ENCODE measurements at places on chromosomes 16 and 17. TPM values are rescaled to one million over a fixed set of nuclear protein-coding genes. Genes with fewer than 3 reads are reported as not detected.
A peak's percentile ranks its signal among the peaks of the same experiment; 100 is the strongest.

- H3K36me3 ChIP-seq = no peaks in the 10 kb centered on the region
- no peak for DNase-seq
- H3K4me3 ChIP-seq = no peak overlapping the region
Measured at GRCh38 chr16:804193-805048, 3.9 kb upstream of the GNG13 start.

DNA sequence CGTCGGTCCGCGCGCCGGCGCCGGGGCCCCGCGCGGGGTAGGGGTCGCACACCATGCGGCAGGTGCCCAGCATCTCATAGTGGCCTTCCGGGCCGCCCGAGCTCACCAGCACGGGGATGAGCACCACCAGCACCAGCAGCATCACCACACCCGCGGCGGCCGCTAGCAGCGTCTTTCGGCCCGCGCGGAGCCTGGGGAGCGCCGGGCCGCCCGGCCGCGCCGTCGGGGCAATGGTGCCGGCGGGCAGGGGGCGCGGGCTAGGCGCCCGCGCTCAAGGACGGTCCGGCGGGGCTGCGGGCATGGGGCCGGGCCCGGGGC is 237 bp downstream of the C1QL1 start:
- H3K27ac ChIP-seq = no peak overlapping the region
- H3K36me3 ChIP-seq = no peaks in the 10 kb centered on the region
- DNase-seq = no peak
- H3K4me1 ChIP-seq = peaks cover 20% of the 10 kb centered on the region

- H3K4me1 ChIP-seq = no peaks in the 10 kb centered on the region
- H3K36me3 ChIP-seq = peaks cover 72% of the 10 kb centered on the region
- no peak overlapping the region for H3K4me3 ChIP-seq
- no peaks in the 10 kb centered on the region for H3K27me3 ChIP-seq
Measured at GRCh38 chr17:80295559-80295958, 34.9 kb downstream of the RNF213 start.

QPRT gene
- total RNA-seq = 18.0 TPM

- peak overlapping the region; percentile 98 for H3K27ac ChIP-seq
- H3K4me3 ChIP-seq = peak overlapping the region; percentile 100
- peaks cover 31% of the 10 kb centered on the region for H3K36me3 ChIP-seq
- H3K4me1 ChIP-seq = peaks cover 22% of the 10 kb centered on the region
- DNase-seq = peak; percentile 77
Measured at GRCh38 chr17:67718325-67718941, 697 bp downstream of the NOL11 start.

GRCh38 chr16:84369938-84370627 is 1.7 kb downstream of the ATP2C2 start:
- DNase-seq = peak; percentile 74
- H3K27me3 ChIP-seq = peaks cover 49% of the 10 kb centered on the region
- no peaks in the 10 kb centered on the region for H3K4me1 ChIP-seq

TMC8 gene
- total RNA-seq = not detected

DNA sequence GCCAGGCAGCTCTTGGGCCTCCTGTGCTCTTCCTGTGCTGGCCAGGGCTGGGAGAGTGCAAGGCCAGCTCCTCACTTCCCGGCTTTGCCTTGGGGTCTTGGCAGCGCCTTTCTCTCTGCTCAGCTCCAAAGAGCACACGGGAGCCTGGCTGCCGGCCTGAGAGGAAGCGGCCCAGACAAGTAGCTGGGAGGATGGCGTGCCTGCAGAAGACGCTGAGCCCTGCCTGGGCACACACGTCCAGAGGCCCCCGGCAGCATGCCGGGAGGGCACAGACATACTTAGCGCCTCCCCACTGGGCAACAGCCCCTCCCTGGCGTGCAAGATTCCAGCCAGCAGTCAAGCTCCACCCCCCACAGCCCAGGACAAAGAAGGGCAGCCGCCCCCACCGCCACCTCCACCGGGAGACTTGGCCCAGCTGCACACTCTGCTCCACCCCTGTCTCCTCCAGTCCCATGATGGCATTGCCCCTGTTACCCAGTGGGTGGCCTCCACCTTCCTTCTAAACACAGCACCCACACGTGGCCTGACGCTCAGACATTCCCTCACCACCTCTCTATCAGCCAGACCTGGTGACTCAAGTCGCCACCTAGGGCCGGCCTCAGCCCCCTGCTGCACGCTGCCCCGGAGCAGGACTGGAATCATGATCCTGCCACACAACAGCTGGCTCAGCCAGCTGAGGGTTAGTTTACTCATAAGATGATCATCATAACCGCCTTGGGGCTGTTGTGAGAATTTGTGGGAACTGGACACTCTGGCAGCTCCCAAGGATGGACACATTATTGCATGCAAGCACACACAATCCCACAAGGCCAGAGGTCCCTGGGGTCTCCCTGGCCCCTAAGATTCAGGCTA is 12.4 kb downstream of the SGCA start:
- H3K27ac ChIP-seq = peak overlapping the region; percentile 97
- peak overlapping the region; percentile 16 for H3K4me3 ChIP-seq
- H3K27me3 ChIP-seq = no peaks in the 10 kb centered on the region

DNA sequence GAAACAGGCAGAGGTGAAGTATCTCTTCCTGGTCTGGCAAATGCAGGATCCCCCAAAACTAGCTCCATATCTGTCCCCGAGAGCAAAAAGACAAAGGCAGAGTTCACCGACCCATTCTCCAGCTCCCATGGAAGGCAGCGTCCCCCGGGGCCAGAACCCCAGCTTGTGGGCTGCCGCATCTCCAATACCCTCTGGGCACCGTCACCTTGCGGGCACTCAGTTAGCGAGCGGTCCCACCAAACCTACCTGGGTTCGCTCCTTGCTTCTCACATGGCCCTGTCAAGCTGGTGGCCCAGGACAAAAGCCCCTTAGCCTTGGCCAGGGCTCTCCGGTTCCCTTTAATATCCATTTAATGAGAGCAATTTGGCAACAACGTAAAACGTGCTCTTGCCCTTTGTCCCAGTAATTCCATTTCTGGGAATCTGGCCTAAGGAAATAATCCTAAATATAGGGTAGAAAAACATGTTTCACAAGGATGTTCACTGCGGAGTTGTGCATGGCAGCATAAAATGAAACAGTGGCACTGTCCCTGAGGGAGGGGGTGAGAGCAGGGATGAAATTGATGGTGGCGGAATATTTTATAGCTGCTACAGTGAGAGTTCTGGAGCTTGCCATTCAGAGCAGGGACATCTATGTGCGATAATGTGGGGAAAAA is 157.1 kb downstream of the CMIP start:
- no peaks in the 10 kb centered on the region for H3K27me3 ChIP-seq
- peak overlapping the region; percentile 50 for H3K4me3 ChIP-seq
- peaks cover 36% of the 10 kb centered on the region for H3K4me1 ChIP-seq
- peak; percentile 86 for DNase-seq
- no peaks in the 10 kb centered on the region for H3K36me3 ChIP-seq

DNA sequence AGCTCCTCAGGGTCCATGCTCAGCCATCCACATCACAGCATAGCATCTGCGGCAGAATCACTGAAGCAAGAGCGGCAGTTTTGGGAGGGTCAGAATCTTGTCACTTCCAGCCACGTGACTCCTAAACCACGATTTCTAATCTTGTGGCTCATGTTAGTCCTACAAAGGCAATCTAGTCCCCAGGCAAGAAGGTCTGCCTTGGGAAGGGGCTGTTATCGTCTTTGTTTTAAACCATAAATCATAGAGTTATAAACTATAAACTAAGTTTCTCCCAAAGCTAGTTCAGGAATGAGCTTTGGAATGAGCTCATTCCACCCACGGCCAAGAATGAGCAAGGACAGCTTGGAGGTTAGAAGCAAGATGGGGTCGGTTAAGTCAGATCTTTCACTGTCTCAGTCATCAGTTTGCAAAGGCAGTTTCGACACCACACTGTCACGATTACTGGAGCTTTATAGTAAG is 20.8 kb upstream of the DNAH17 start:
- DNase-seq = peak; percentile 84
- no peak overlapping the region for H3K4me3 ChIP-seq
- peak overlapping the region; percentile 58 for H3K27ac ChIP-seq

DNA sequence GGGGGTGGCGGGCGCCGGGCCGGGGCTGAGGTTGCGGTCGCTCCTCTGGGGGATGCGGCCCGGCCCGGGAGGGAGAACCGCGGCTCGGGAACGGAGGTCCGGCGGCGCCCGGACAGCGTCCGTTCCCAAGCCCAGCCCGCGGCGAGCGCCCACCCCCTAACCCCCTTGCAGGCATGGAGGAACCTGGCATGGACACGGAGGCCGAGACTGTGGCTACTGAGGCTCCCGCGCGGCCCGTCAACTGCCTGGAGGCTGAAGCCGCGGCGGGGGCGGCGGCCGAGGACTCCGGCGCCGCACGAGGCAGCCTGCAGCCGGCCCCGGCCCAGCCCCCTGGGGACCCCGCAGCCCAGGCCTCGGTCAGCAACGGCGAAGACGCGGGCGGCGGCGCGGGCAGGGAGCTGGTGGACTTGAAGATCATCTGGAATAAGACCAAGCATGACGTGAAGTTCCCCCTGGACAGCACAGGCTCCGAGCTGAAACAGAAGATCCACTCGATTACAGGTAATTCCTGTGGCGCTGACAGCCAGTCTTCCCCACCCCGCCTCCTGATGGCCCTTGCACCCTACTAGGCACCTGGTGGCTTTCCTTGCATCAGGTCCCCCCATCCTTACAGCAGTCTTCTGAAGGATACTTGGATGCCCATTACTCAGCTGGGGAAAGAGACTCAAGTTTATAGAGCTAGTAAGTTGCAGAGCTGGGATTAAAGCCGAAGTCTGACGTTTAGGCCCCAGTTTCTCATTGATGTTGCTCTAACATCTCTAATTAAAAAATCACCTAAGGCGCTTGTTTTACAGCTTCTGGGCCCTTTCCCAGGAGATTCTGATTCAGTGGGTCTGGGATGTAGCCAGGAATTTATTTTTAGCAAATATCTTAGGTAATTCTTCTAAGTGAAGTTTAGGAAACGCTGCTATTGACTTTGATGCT is 514 bp downstream of the UBFD1 start:
- peak; percentile 73 for DNase-seq
- no peaks in the 10 kb centered on the region for H3K27me3 ChIP-seq
- H3K4me3 ChIP-seq = peak overlapping the region; percentile 85
- peaks cover 42% of the 10 kb centered on the region for H3K36me3 ChIP-seq

- no peaks in the 10 kb centered on the region for H3K36me3 ChIP-seq
- no peak overlapping the region for H3K27ac ChIP-seq
- peak; percentile 81 for DNase-seq
- H3K4me1 ChIP-seq = peaks cover 1% of the 10 kb centered on the region
- no peak overlapping the region for H3K4me3 ChIP-seq
Measured at GRCh38 chr17:61462719-61463315, 10.6 kb downstream of the TBX4 start.

GRCh38 chr16:53949715-53950410 is 245.9 kb downstream of the FTO start:
- H3K4me3 ChIP-seq = peak overlapping the region; percentile 24
- no peak overlapping the region for H3K27ac ChIP-seq
- no peaks in the 10 kb centered on the region for H3K36me3 ChIP-seq
- no peak for DNase-seq
- H3K4me1 ChIP-seq = peaks cover 10% of the 10 kb centered on the region

KRTAP1-5 gene
- 31.8 TPM for total RNA-seq

GAS2L2 gene
- total RNA-seq = not detected

- H3K4me3 ChIP-seq = no peak overlapping the region
- H3K4me1 ChIP-seq = peaks cover 9% of the 10 kb centered on the region
- H3K27ac ChIP-seq = no peak overlapping the region
- no peaks in the 10 kb centered on the region for H3K36me3 ChIP-seq
Measured at GRCh38 chr17:13076905-13077304, 59.1 kb upstream of the ELAC2 start.

DNA sequence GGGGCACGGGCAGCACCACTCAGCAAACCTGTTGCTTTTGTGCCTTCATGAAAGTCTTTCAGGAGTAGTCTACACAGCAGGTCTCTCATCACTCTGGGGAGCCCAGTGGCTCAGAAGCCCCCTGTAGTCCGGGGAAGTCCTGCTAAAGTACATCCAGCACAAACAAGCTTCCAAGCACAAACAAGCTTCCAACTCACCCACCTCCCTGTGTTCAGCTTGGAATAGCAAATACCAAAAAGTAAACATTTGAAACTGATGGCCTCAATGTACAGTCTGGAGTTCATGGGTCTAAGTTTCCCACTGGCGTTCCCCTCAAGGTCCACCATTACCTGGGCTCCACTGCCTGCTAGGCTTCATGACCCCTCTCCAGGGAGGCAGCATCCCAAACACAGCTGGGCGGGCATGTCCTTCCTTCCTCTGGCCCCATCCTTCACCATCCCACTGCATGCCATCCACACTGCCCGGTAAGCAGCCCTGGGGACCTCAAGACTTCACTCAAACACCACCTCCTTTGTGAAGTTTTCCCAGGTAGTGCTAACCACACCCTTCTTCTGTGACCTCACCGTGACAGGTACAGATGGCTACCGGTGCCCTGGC is 62.8 kb upstream of the SIAH1 start:
- H3K4me3 ChIP-seq = no peak overlapping the region
- no peak for DNase-seq
- H3K27me3 ChIP-seq = no peaks in the 10 kb centered on the region
- H3K4me1 ChIP-seq = peaks cover 12% of the 10 kb centered on the region
- H3K36me3 ChIP-seq = no peaks in the 10 kb centered on the region

DNA sequence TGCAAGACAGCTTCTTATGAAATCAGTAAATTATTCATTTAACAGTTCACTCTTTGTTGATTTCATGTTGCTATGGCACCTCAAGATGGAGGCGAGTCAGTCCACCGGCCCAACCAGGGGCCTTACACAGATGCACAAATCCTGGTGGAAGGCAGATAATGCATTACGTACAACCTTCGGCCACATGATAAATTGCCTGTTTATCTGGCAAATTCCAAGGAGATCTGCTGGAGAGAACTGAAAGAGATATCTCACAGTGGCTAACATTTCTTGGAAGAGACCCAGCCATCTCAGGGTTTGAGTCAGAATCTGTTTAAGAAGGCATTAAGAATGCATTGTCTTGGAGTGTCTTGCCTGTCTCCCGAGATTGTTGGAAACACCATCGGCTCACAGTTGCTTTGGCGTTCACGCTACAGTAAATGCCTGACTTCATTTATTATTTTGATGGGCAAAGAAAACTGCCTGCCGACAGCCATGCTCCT is 225.6 kb downstream of the MSI2 start:
- peak; percentile 90 for DNase-seq
- peaks cover 26% of the 10 kb centered on the region for H3K4me1 ChIP-seq
- H3K4me3 ChIP-seq = no peak overlapping the region
- H3K36me3 ChIP-seq = no peaks in the 10 kb centered on the region
- peak overlapping the region; percentile 69 for H3K27ac ChIP-seq

GRCh38 chr17:58306131-58306951 is 22.3 kb downstream of the TSPOAP1 start:
- H3K4me1 ChIP-seq = no peaks in the 10 kb centered on the region
- peak; percentile 81 for DNase-seq
- H3K4me3 ChIP-seq = no peak overlapping the region

DNA sequence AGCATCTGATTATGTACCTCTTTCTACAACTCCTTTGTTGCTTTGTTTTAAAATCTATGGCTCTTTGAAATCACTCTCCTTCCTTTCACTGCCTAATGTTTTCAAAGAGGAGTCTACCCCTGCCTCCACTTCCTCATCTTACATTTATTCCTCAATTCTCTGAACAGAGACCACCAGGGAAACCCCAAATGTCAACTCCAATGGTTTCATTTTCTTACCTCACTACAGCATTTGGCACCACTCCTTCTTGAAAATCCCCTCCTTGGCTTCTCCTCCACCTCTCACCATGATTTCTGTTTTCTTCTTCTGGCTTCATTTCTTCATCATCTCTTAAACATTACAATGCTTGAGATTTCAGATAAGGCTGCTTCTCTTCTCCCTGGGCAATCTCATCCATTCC is 2.4 kb upstream of the PIK3R5 start:
- H3K4me3 ChIP-seq = no peak overlapping the region
- no peaks in the 10 kb centered on the region for H3K4me1 ChIP-seq
- peaks cover 24% of the 10 kb centered on the region for H3K27me3 ChIP-seq

Measured in osteoblast (primary cell).